Left renal pelvis (tissue), 4 donors: ENCODE measurements at places on chromosomes 5 and 9.

DNA sequence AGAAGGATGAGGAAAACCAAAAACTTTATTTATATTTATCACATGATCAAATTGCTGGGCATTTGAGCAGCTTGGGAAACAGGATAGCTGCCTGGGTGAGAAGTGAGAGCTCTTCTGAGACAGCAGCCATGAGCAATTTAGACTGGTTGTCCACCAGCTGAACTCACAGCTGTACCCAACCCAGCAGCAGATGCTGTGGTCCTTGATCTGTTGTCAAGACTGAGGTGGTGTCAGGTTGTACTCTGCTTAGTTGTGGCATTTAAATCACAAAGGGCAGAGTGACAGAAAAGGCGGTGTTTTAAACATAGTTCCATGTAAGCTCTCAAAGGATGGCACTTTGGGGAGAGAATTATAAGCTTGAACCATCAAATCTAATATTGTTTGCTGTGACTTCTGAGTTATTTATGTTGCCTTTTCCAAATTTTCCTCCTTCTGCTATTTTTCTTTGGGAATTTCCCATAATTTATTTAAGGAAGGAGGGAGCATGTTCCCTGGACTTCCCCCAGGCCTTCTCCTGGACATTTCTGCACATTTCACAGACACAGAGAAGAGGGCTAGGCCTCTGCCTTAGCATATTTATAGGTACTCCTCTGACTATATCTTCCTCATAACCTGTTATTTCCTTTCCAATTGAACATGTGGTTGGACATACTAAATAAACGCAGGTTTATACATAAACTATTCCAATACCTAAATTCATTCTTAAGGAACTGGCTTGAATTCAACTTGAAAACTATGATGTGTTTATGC, 117.7 kb upstream of the FER start:
- no peak for DNase-seq

- no peak for DNase-seq
Measured at GRCh38 chr9:28234894-28235277, 661.6 kb upstream of the C9orf72 start.

DNA sequence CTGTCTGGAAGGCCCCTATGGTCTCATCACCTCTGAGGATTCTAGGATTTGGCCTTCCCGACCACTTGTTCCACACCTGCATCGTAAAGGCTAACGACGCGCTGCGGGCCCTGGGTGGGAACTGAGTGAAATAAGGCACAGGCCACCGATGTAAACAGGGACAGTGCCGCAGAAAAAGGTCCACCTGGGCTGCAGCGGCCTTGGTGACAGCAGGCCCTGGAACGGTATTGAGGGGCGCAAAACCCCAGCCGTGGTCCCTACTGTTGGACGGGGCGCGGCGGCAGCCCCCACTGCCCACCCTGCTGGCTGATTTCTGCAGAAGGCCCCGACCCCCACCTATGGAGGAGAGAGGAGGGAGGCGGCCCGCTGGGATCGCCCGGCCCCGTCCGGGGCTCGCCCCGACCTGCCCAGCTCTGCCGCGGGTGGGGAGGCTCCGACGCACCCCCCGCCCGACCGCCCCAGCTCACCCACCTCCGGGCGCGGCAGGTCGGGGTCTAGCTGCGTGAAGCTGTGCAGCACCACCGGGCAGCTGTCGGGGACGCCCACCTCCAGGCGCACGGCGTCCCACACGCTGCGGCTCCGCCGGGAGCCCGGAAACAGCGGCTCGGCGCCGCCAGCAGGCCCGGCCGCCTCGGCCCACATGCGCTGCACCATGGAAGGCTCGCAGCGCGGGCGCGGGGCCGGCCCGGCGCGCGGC, 391 bp downstream of the RALGDS start:
- DNase-seq: no peak

DNA sequence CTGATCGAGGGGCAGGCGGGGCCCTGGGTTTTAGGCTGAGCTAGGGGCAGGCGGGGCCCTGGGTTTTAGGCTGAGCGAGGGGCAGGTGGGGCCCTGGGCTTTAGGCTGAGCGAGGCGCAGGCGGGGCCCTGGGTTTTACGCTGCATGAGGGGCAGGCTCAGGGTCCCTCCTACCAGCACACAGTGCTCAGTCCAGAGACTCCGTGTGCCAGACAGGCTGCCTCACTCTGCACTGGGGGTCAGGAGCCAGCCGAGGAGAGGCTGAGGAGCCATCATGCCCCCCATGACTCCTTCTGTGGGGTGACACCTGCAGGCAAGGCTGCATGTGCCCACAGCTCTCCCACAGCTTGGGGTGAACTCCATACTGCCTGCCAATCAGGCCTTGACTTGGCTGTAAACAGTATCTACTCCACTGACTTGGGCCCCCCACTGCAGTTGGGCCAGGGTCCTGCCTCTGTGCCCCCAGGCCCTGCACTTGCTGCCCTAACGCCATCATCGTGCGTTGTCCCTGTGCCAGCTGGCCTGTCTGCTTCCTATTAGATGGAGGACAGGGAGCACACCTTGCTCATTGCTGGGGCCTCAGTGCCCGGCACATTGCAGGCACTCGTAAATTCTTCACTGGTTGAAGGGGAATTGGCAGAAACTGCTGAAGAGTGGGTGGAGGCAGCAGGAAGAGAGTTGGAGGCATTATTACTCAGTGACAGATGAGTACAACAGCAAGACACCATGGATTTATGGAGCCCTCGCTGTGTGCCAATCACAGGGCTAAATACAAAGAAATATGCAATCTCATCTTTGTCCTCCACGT, 78.6 kb downstream of the AMBP start:
- no peak for DNase-seq

DNA sequence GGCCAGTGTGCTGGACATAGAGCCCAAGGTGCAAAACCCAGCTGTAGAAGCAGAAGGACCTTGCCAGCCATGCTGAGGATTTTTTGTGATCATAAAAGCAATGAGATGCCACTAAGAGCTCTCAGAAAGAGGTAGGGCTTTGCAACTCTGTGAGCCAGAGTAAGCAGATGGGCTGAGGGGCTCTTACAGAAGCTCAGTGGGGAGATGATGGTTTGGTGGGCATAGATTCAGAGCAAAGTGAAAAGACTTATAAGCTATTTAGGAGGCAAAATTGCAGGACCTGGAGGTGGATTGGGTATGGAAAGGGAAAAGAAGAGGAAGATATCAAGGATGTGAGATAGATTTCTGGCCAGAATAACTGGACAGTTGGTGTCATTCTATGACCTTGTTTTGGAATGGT, 302.0 kb downstream of the NTRK2 start:
- no peak for DNase-seq

DNA sequence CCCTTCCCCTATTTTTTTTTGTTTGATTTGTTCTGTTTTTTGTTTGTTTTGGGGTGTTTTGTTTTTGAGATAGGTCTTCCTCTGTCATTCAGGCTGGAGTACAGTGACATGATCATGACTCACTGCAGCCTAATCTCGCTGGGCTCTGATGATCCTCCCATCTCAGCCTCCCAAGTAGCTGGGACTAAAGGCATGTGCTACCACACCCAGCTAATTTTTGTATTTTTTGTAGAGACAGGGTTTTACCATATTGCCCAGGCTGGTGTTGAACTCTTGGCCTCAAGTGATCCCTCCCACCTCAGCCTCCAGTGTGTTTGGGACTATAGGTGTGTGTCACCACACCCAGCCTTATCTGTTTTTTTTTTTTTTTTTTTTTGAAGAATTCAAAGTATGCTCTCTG, 605.4 kb downstream of the DNAH5 start:
- DNase-seq: no peak

DNA sequence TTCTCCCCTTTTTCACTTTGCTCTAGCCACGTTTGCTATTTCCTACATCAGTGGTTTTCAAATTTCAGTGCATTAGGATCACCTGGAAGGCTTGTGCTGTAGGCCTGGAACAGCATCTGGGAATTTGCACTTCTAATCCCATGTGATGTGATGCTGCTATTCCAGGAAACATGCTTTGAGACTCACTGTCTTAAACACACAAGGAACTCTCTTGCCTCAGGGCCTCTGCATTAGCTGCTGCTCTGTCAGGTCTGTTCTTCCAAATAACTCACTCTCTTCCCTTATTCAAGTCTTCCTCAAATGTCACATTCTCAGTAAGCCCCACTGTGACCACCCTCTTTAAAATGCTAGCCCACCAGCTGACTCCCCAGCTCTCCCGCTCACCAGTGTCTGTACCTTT, 204.0 kb downstream of the DNAH5 start:
- DNase-seq: no peak

DNA sequence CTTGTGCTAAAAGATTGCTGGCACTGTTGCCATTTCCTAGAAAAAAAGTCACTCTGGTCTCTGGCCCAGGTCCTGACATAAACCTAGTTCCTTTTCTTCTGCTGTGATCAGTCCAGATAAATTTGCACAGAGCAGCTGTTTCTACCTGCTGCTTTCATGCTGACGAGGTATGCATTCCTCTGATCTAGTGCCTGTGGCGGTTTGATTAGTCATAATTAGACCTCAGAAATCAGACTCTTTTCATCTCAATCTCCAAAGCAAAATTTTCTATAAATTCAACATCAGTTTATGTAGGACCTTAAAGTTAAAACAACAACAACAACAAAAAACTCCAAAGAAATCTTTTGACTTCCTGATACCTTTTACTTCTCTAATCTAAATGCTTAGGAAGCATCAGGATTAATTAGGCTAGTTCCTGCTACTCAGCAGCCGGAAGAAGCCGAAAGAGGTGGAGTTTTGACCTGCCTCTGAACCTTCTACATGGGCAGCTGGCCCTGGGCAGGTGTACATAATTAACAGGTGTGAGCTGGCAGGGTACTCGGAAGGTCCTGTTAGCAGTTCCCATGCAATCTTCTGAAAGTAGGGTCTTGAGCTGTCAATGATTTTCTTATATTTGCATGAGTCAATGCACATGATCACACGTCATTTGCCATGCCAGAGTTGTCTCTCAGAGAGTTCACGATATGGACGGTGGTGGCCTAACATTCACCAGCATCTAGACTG, 83.3 kb upstream of the CCDC112 start:
- no peak for DNase-seq

DNA sequence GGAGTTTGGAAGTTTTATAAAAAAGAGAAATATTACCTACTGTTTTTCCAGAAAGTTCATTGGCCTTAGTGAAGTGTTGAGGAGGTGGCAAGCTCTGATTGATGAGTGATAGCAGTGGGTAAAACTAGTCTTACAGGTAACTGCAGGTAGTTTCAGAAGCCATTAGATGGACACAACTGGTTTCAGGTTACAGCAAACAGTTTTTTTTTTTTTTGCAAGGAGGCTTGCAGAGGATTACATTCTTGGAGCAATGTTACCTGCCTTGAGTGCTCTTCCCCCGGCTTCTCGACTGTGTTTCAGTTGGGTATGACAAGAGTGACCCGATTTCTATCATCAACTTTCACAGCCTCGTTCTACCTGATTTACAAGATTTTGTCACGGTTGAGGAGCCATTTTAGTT, 333.4 kb downstream of the YTHDC2 start:
- no peak for DNase-seq

GRCh38 chr5:58675341-58675740, 92.5 kb downstream of the RAB3C start:
- DNase-seq: no peak

- DNase-seq: no peak
Measured at GRCh38 chr5:172705576-172706084, 64.6 kb downstream of the NEURL1B start.

DNA sequence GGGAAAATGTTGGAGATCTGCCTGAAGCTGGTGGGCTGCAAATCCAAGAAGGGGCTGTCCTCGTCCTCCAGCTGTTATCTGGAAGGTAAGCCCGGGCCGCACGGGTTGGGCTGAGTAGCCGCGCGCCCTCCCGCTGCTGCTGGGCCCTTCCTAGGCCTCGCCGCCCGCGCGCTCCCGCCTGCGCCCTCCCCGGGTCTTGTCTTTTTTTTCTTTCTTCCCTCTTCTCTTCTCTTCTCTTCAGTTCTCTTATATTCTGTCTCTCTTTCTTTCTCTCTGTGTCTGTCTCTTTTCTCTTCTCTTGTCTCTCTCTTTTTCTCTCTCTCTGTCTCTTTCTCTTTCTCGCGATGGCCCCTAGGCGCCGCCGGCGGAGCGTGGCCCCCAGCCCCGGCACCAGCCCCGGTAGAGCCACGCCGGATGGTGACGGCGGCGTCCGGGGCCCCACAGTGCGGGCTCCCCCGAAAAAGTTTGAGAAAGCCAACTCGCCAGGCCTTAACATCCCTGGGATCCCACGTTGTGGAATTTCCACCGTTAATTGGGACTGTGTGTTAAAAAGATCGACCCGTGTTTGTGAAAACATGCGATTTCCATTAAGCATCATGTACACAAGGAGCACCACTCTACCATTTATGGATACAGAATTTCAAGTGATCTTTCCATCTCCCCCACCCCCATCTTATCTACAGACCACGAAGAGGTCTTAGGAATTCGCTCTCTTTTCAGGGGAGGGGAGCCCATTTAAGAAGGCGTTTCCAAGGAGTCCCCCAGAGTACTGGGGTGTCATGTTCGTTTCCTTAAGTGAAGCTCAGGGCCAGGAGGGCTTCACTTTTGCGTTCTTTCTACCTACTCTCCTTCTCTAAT, 616 bp downstream of the ABL1 start:
- DNase-seq: no peak

DNA sequence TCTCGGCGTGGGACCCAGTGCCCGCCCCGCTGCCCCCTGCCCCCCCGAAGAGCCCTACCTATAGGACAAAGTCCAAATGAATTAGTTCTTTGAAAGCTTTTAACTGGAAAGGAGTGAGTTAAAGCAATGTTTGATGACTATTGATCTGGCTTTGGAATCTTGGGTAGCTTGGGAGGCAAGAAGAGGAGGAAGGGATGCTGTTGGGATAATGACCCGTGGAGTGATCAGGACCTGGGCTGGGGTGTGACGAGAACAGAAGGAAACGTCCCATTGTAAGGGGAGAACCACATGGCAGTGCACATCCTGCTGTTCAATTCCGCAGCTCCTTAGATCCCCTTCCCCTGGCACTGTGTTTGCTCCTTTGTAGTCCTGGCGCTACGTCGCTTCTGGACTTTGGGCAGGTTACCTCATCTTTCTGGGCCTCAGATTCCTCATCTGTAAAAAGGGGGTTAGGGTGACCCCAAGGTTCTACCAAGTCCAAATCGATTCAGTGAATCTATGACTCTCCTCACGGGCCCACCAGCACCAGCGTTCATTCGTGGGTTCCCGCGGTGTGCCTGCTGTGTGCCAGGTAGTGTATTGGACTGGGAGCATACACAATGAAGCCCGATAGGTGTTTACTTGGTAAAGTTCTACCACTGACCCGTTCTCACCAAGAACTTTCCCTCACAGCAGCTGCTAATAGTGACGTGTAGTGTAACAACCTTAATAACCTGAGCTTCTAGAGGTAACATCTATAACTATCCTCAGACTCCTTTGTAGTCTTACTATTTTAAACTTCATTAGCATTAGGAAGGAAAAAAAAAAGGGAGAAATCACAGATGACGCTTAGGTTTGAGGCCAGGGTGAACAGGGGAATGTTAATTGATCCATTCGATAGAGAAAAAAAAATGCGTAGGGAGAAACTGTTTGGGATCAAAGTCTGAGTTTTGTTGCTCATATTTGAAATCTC, 1.1 kb upstream of the NADK2 start:
- no peak for DNase-seq

GRCh38 chr5:90434116-90434714, 24.7 kb upstream of the CETN3 start:
- DNase-seq: no peak
